ENCODE measurements at places on chromosomes 1 and 21.

GRCh38 chr1:64564891-64565290 is 95.0 kb downstream of the CACHD1 start:
- DNase-seq, result no peak

DNA sequence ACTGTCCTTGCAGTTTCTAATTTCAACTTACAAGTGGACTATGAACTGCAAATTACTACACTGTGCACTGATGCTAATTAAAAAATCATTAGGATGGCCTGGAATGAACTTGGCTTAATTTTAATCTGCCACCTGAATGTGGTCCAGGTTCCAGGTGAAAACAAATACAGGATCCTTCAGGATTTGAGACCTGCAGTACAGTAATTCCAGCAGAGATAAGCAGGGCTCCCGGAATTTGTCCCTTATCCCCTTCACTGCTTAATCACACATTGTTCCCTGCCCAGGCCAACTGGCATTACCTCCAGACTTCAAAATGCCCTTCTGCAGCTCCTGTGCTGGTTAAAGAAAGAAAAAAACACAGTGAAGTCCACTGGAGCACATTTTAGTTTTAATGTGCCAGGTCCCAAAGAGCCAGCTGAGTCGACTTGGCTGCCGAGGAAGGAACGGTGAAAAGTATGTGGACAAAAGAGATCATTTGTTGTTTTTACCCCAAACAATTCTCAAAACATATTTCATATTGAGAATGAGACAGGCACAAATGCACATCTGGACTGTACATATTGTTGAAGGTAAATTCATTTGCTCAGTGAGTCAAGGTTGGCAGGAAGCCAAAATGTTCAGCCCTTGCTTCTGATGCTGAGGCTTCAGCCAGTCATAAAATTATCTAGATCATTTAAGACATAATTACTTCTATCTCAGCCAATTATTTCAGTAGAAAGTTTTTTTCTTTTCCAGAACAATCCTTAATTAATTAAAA is 28.3 kb downstream of the DEGS1 start:
- no peak for DNase-seq

DNA sequence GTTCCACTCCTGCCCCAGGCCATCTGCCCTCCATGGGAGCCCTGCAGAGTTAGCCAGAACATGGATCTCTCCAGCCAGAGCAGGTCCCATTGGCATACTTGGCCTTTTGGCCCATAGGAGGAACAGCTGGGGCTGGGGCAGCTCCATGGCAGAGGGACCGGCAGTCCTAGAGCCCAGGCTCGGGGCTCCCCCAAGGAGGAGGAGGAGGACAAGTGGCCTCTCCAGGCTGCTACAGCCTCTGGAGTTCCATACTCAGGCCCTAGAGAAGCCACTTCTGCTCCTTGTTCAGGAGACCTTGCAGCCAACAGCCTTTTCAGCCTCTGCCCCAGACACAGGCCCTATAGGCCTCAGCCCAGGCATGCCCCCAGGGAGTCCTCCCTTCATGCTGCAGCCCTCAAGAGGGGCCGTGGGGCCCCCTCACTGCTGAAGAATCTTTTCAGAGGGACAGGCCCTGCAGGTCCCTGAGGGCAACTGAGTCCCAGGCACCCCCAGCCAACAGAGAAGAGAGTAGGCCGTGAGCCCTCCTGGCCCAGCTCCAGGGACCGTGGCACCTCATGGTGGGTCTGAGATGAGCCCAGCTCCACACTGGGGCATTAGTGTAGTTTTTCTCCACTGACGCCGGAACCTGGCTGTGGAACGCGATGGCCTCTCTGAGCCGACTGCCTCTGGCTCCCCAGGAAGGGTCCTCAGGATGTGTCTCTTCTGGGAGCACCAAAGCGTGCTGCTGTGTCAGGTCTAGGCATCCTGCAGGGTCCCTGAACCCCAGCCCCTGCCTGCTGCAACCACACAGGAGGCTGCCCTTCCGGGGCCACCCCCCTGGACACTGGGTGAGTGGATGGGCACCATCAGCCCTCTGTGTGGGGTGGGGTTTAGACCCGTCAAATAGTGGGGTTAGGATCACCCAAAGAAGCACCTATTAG is 297.6 kb upstream of the VAMP3 start:
- no peak for DNase-seq

- DNase-seq, result peak; percentile 32
Observed at GRCh38 chr1:151934048-151934493, 24.8 kb upstream of the THEM4 start.

DNA sequence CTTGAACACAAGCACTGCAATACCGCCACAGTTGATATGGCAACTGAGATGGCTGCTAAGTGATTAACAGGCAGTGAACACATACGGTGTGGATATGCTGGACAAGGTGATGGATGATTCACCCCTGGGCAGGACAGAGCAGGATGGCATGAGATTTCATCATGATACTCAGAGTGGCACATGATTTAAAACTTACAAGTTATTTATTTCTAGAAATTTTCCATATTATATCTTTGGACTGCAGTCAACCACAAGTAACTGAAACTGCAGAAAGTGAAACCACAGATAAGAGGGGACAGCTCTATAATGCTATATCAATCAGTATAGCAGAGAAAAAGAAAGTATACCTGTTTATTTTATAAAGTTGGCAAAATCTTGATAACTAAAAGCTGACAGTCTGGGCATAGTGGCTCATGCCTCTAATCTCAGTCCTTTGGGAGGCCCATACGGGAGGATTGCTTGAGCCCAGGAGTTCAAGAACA is 47.9 kb downstream of the PHACTR4 start:
- DNase-seq, result no peak

GRCh38 chr21:44492567-44493385 is 37.5 kb downstream of the LRRC3 start:
- DNase-seq, result no peak

DNA sequence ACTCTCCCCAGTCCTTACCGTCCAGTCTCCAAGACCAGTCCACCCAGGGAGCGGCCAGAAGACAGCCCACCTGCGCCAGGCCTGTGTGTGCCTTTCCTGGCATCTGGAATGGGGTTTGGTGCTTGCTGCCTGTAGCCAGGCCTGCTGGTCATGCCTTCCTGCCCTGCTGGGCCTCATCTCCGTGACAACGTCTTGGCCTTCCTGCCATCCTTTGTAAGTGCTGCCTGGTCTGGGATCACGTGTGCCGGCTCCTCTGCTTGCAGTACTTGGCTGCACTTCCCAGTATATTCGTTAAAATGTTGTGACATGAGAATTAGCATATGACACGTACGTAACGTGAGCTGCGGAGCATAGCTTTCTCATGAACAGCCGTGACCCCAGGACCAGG is 145.3 kb upstream of the COL6A1 start:
- no peak for DNase-seq

DNA sequence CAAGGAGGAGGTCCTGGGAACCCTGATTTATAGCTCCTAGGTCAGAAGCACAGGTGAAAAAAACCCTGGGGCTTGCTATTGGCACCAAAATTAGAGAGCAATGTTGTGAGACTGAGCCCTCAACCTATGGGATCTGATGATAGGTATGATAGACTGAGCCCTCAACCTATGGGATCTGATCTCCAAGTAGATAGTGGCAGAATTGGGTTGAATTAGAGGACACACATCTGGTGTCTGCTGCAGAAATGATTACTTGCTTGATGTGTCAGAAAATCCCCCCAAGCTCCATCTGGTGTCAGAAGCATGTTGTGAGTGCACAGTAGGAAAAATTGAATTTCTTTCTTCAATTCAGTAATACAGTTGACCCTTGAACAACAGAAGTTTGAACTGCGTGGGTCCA is 62.4 kb downstream of the MAP3K21 start:
- no peak for DNase-seq

DNA sequence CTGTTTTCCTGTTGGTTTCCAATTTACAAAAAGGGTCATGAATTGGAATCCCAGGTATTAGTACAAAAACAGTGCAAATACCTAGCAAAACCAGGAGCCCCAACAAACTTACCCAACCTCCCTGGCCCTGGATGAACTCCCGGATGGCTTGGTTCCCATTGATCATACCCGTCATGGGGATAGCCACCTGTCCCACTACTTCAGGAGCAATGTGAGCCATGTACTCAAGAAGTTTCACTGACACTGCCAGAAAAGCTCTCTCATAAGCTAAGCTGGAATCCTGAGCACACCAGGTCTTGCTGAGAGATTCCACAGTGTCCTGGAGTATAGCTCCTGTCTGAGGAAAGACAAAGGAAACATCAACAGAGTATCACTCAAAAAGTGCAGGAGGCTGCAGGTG is 5.7 kb downstream of the BCL2L15 start:
- no peak for DNase-seq

DNA sequence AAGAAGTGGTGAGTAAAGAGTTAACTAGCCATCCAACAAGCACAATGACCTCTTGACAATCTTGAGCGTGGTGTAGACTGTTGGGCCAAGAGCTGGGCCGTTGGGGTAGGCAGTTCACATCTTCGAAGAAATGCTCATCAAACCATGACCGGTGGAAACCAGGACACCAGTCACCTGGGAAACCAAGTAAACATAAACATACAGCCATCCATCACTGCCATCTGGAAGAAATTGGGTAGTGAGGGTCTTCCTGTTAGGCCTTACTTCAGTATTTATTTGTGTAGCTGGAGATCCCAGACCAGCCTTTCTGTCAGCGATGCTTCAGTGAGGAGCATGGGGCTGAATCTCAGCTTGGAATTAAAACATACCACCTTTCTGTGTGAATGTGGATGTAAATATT is 108.1 kb upstream of the HAO2 start:
- no peak for DNase-seq

DNA sequence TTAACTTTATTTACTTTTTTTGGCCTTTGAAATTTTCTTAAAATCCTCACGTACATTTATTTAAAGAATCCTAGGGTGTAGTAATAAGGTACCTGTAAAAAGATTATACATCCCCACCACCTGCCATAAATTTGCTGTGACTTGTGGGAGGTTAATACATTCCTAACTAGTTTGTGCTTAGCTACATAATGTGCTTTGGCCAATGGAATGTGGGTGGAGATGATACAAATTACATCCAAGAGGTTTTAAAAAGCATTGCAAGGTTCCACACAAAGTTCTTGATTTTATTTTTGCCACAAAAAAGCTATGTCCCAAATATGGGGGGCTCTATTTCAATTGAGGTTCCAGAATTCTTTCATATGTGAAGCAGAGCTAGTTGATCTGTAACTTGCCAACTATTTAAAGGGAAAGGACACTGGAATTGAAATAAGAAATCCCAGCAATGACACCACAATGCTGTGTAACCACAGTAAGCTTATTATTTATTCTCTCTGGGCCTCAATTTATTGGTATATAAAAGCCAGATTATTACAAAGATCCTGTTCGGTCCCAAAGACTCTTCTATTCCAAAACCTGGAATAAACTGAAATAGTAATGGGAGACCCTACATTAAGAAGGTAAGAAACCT is 15.7 kb downstream of the ASPM start:
- DNase-seq, result no peak

DNA sequence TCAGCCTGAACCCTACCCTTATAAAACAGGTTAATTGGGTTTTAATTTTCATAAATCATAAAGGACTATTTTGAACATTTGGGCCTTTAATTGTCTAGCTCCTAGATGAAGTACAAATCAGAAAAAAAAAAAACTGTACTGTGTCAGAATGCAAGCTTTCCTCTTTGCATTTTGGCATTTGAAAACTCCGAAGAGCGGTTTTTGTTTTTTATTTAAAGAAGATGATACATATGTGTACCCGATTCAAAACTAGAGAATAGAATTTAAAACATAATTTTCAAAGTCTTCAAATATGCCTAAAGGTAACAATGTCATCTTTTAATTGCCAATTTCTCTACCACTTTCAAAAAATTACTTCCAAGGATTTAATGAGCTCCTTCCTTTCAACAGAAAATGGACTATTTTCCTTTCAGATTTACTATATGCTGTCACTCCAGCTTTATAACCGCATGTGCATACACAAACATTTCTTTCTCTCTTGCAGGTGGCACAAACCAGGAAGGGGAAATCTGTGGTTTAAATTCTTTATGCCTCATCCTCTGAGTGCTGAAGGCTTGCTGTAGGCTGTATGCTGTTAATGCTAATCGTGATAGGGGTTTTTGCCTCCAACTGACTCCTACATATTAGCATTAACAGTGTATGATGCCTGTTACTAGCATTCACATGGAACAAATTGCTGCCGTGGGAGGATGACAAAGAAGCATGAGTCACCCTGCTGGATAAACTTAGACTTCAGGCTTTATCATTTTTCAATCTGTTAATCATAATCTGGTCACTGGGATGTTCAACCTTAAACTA is 33.7 kb downstream of the MRPL39 start:
- peak; percentile 80 for DNase-seq

GRCh38 chr1:31373897-31374486 is 1.1 kb upstream of the FABP3 start:
- no peak for DNase-seq

Measured in activated CD4-positive, alpha-beta T cell treated with anti-CD3 and anti-CD28 coated beads, Interleukin-2, amount 50 U/mL, for 48 hours (primary cell).